ENCODE measurements at places on chromosomes 3 and 15.

- DNase-seq: no peak
Measured at GRCh38 chr3:41324156-41324475, 124.8 kb downstream of the CTNNB1 start.

DNA sequence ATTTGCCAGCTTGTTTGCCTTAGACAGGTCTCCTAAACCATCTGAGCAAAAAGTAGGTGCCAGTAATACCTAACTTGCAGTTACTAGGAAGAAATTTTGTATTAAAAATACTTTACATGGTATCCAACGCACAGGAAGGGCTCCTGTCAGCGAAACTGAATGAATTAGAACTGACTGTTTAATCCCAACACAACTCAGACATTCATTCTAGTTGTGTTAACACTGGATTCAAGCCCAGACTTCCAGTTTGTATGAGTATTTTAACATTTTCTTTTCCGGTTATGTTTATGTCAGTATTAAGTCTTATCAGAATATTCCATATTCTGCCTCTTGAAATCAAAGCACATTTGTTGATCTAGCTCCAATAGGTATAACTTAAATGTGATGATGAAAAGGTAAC lies 82.0 kb upstream of the SOX2 start:
- peak; percentile 7 for DNase-seq

DNA sequence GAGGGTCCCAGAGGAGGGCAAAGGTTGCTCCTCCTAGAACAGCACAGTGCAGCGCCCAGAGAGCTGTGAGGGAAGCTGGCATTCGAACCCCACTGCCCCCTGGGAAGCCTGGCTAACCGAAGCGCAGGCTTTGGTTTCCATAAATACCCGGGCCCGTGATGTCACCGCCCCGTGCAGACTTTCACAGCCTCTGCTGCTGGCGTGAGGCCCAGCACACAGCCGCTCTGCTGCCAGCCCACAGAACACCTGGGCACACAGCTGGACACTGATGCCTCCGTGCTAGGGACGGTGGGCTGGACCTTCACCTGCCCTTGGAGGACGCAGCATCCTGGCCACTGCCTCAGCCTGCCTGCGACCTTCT lies 1.0 kb downstream of the IQSEC1 start:
- no peak for DNase-seq

GRCh38 chr3:30277494-30277893 lies 328.9 kb upstream of the TGFBR2 start:
- DNase-seq: no peak

DNA sequence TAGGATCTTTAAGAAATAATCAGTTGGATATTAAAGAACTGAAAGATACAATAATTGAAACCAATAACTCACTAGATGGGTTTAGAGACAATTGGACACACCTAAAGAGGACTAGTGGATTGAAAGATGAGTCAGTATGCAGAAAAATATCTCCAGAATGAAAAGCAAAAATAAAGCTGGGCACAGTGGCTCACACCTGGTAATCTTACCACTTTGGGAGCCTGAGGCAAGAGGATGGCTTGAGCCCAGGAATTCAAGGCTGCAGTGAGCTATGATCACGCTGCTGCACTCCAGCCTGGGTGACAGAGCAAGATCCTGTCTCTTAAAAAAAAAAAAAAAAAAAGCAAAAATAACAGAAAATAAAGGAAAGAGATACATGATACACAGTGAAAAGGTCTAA lies 37.4 kb upstream of the CCDC174 start:
- no peak for DNase-seq

GRCh38 chr3:147431751-147432150 lies 22.6 kb downstream of the ZIC1 start:
- no peak for DNase-seq

DNA sequence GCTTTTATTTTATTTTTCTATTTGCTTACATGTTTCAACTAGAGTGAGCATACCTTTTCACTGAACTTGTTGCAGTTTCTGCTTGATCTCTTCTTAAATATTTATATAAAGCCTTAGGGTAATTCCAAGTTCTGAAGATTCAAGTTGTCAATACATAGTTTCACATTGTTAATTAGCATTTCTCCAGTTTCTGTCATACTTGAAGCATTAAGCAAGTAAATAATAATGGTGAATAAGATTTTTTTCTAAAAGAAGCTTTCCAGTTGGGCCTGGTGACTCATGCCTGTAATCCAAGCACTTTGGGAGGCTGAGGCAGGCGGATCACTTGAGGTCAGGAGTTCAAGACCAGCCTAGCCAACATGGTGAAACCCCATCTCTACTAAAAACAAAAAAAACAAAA lies 53.9 kb downstream of the CALML4 start:
- peak; percentile 64 for DNase-seq

DNA sequence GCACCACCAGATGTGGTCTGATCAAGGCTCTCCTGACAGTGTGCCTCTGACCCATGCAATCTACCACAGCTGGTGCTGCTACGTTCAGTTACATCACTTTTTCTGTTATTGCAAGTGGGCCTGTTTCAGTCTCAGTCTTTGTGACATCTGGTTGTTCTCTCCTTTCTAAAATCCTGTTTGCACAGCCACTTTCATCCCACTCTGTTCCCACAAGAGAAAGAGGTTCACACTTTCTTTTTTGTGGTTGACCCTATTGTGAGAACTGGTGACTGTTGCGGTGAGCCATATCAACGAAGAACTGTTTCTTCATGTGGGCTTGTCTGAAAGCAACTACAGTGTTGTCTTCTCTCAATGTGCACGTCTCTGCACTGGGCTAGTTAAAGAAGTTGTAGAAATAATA lies 342.8 kb upstream of the ARPP21 start:
- DNase-seq: no peak

DNA sequence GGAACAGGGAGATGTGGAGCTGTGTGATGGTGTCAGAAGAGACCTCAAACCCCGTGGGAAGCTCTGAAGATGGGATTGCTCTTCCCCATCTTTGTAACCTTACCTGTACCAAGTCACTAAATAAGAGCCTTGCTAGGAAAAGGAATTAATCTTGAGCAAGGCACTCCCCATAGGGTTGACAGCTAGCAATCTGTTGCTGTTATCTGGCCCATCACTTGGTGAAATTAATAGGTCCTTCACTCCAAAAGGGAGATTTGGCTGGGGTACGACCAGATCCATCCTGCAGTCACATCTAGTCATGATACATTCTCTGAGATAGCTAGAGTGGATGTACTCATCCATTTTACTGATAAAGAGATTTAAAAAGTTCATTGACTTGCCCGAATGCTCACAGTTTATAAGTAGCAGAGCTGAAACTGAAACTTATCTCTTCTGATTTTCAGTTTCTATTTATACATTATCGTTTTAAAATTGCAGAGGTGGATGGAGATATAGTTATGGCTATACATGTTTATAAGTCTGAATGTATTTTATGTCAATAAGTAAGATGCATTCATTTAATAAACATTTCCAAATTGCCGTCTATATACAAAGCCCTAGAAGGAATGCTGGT lies 299.1 kb upstream of the MCTP2 start:
- DNase-seq: no peak

DNA sequence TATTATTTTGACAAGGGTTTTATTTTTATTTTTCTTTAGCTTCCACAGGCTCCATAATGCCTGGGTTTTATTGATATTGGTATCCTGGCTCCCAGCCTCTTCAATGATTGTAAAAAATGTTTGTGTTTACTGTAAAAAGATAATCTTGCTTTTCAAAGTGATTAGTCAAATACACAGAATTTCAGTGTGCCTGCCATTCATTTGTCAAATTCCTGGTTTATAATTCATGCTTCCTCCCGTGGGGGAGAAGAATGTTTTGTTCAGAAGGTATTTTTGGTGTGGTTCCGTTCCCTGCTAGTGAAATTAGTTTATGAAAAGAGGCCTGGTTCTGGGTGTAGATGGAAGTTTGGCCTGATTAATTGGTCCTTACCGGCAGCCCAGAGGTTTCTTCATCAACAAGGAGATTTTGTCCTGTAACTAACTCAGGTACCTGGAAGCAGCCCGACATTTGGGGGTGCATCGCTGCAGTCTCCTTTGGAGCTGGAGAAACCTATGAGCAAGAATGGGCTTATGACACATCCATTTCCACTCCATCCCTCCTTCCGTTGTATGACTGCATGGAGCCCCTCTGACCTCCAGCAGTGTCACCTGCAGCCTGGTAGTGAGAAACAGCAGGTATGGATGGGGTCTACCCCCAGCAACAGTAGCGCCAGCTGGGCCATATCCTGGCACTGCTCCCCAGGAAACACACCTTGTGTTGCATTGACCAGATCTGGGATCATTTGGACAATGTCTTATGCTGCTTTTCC lies 101.5 kb downstream of the PGPEP1L start:
- DNase-seq: peak; percentile 63

All from iris pigment epithelial cell (primary cell).